Smooth muscle cell of bladder (primary cell): ENCODE measurements at places on chromosomes 3 and 15. TPM values are rescaled to one million over a fixed set of nuclear protein-coding genes. Genes with fewer than 3 reads are reported as not detected.

Gene GOLGA6D
- not detected in 2 replicates for total RNA-seq

Gene HIGD2B
- total RNA-seq, result not detected in 2 replicates

Gene IMPG2
- total RNA-seq, result 0.14 and 0.18 TPM in 2 replicates

Gene CPLX3
- total RNA-seq, result not detected in 2 replicates

Gene CD47
- 56.5 and 60.6 TPM in 2 replicates for total RNA-seq

Gene GANC
- total RNA-seq, result 12.9 and 16.6 TPM in 2 replicates

Gene TF
- 0.28 TPM in 2 replicates for total RNA-seq

Gene GABRA5
- 0.09 and 0.14 TPM in 2 replicates for total RNA-seq

Gene SEMA6D
- total RNA-seq, result 13.4 and 22.9 TPM in 2 replicates

Gene ATP8B4
- 155 and 183 TPM in 2 replicates for total RNA-seq

Gene ROBO1
- total RNA-seq, result 98.5 and 150 TPM in 2 replicates

Gene DLL4
- 0.46 and 0.85 TPM in 2 replicates for total RNA-seq

Gene GFM1
- total RNA-seq, result 27.3 and 30.0 TPM in 2 replicates

Gene SPESP1
- total RNA-seq, result 0.43 and 3.2 TPM in 2 replicates

Gene NAALADL2
- 12.9 and 13.7 TPM in 2 replicates for total RNA-seq

Gene GJD2
- total RNA-seq, result not detected in 2 replicates
